HuH-7.5 (cell line): ENCODE measurements at places on chromosomes 6 and 20.

DNA sequence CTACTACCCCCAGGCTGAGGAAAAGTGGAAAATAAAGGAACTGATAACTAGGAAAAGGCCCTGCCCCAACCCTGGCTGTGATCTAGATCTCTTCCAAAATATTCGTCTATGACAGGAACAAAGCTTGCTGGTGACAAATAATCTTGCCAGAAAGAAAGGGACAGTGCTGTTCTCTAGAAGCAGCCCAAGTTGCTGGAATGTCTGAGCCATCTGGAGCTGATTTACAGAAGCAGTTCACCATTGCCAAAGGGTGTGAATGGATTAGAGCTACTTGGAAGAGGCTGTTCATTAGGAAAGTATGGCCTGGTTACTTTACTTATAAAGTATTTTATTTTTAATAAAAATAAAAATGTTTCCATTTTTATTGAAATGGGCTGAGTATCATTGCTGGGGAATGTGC lies 146.3 kb downstream of the EPM2A start:
- DNase-seq: no peak

GRCh38 chr6:145406783-145407182 lies 328.5 kb downstream of the EPM2A start:
- DNase-seq: no peak

DNA sequence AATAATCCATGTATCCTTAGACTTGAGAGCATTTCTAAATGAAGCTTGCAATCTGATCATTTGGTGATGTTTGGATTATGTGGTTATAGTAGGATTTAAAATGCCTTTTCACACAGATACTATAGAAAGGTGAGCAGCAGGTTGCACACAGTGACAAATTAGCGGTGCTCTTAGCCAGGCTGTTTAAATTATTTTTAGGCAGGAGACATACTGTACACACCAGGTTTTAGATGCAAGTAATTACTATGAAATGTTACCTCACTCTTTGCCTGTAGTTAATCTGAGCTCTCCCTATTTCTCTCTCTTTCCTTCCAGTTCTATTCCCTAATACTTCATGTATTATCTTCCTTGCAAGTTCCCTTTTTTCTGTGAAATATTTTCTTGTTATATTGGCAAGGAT lies 191.7 kb downstream of the RIMS1 start:
- DNase-seq: no peak

DNA sequence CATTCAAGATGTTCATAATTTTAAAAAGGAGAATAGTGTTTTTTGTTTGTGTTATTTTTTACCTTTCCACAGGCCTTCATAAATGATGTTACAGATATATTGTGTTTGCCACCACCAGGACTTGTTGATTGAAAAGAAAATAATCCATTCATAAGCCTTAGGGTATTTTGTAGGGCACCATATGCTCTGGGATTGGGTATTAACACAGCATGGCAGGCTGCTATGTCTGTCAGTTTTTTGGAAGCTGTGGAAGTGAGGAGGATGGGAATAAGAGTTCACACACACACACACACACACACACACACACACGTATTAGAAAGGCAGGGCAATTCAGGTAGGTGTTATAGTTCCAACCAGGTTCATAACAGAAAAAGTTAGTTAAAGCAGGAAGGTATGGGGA lies 237.9 kb downstream of the HDGFL1 start:
- DNase-seq: no peak

GRCh38 chr6:43924222-43924702 lies 154.3 kb downstream of the VEGFA start:
- no peak for DNase-seq

GRCh38 chr20:2519115-2519809 lies 10.5 kb upstream of the ZNF343 start:
- no peak for DNase-seq

GRCh38 chr20:44698351-44698750 lies 16.8 kb upstream of the CCN5 start:
- no peak for DNase-seq

- no peak for DNase-seq
These were observed 113.9 kb downstream of the SLC22A3 start for GRCh38 chr6:160462116-160462515.

DNA sequence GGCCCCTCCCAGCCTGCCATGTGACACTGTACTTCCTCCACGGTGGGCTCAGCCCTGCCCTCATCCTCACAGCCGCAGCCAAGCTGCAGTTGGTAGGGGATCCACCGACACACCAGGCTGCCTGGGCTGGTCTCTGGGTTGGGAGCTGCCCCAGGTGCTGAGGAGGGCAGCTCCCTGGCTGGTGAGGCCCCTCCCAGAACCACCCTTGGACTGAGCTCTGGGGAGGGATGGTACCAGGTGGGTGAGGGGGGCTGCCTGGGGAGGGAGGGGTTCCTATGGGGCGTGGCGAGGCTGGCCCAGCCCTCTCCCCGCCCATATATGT lies 185 bp upstream of the TNFRSF6B start:
- no peak for DNase-seq

- no peak for DNase-seq
These were observed 59.9 kb downstream of the ENPP1 start for GRCh38 chr6:131867744-131868143.

DNA sequence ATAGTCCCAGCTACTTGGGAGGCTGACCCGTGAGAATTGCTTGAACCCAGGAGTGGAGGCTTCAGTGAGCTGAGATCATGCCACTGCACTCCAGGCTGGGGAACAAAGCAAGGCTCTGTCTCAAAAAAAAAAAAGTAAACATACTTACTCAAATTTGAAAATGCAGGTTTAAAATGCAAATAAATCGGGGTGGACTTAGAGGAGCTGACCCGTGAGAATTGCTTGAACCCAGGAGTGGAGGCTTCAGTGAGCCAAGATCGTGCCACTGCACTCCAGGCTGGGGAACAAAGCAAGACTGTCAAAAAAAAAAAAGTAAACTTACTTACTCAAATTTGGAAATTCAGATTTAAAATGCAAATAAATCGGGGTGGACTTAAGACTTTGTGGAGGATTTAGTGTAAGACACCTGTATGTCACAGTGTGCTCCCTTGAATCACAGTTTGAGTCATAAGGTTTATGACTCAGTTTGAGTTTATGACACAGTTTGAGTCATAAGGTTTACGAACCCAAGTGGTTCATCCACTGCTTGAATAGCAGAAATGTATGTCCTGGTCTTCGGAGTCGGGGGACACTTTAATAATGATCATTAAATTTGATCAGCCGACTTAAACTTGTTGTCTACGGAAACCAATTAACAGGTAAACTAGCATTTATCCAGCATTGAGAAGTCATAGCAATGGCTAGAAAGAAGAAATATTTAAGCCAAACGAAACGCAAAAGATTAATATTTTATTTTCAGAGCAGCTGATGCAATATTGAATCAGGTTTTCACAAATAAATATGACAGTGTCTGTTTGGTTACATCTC lies 6.8 kb upstream of the MRPS10 start:
- no peak for DNase-seq

DNA sequence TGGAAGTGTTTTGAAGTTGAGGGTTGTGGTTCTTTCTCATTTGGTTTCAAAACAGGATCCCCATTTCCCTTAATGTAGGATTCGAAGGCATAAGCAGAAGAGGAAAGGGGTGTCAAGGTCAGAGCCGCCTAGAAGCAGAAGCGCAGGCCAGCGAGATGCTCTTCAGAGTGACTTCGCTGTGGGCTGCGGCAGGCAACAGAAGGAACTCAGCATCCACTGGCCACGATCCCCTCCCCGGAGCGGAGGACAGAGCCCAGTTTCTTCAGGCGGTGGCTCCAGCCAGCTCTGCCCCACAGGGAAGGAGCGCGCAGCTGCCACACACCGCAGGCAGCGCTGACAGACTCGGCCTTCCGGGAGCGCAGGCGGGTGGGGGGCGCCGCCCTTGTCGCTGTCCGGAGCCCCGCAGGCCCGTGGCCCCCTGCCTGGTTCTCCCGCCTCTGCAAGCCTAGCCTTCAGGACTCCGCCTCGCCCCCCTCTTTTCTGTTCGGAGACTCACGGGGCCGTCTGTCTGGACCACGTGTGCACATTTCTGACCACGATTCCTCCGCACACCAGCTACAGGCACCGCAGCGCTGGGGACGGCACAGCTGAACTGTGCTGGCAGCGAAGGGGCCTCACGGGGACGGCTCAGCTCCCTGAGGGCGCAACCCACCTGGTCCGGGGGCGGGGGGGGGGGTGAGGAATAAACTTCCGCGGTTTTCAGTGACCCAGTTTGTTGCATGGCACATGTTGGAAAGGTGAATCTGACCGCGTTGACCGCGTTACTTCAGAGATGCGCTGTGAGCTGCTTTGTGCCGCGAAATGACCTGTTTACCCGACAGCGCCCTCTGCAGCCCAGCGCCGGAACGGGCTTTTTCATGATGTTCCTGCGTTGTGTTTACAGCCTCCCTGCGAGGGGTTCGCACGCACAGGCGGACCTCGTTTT lies 26.1 kb downstream of the TTLL2 start:
- DNase-seq: no peak

DNA sequence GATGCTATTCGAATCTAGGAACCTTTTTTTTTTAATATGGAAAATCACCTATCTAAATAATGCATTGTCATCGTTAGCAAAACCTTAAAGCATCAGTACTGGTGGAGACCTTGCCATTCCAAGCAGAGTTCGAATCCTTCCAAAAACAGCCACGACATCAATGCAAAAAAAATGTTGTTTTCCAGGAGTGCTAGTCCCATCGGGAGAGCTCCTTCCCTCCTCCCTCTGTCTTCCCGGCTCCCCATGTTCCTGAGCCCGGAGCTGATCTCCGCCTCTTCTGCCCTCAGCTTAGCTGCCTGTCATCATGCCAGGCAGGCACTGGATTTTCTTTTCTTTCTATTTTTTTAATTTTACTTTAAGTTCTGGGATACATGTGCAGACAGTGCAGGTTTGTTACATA lies 153.6 kb upstream of the QKI start:
- no peak for DNase-seq

DNA sequence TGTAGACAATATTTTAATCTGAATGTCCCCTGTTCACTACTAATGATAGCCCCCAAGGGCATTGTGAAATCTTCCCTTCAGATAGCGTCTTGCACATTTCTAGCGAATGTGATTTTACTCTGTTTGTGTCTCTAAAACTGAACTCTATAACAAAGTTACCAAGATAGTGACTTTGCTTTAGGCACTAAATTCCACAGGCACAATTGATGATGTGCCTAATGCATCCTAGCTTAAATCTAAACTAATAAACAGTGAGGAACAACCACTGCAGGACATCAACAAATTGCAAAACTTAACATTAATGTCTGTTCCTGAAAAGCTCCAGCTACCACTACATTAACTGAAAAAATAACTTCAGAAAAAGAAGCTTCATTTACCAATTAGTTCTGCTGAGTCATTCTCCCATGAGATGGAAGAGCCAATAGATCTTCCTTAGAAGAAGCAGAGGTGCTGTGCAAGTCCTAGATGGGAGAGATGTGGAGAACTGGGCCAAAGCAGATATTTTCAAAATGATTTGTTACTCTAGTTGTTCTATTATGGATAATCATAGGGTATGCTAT lies 1065.0 kb downstream of the EPHA7 start:
- DNase-seq: no peak
